ENCODE measurements at places on chromosomes 11 and 22.

DNA sequence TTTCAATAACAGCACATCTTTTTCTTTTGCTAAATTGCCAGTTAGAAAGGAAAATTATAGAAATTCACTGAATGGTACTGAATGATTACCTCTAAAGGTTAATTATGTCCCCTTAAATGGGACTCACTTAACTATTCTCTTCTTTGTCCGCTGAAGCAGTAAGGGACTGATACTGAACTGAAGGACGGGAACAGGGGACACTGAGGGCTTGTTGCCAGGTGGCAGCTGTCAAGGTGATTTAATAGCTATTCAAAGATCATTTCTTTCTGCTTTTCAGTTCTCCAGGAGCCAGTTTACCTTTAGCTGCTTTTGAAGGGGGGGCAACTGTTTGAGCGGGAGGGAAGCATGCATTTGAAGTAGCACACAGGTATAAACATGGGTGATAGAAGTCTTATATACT lies 325.4 kb upstream of the CCDC90B start:
- no peak for DNase-seq

GRCh38 chr11:45647786-45648185 lies 17.6 kb downstream of the CHST1 start:
- peak; percentile 44 for DNase-seq

DNA sequence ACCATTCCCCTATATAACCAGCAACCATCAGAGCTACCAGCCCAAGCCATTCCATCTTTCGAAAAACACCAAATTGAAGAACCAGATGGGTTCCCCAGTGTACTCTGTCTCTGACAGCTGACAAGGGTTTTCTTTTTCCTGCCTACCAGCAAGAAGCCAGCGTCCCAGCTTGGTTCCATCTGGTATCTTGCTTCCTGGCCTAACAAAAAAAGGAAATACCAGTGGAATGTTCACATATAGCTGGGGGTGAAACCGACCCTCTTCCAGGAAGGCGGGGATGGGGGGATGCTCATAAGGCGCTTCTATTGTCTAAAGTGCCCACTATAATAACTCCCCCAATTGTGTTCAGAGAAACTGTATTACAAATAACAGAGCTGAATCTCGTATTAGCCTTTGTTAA lies 172.3 kb downstream of the LDLRAD3 start:
- no peak for DNase-seq

- DNase-seq: peak; percentile 73
Observed at GRCh38 chr11:44427432-44427831, 117.5 kb upstream of the ALX4 start.

- no peak for DNase-seq
Observed at GRCh38 chr11:35141571-35141971, 2.6 kb downstream of the CD44 start.

- no peak for DNase-seq
Observed at GRCh38 chr11:74332291-74332690, 20.9 kb upstream of the P4HA3 start.

GRCh38 chr11:111452146-111452545 lies 60.0 kb downstream of the BTG4 start:
- DNase-seq: no peak

- DNase-seq: no peak
Observed at GRCh38 chr11:45158891-45159605, 12.6 kb downstream of the PRDM11 start.

GRCh38 chr11:95647355-95647754 lies 142.2 kb downstream of the FAM76B start:
- no peak for DNase-seq

DNA sequence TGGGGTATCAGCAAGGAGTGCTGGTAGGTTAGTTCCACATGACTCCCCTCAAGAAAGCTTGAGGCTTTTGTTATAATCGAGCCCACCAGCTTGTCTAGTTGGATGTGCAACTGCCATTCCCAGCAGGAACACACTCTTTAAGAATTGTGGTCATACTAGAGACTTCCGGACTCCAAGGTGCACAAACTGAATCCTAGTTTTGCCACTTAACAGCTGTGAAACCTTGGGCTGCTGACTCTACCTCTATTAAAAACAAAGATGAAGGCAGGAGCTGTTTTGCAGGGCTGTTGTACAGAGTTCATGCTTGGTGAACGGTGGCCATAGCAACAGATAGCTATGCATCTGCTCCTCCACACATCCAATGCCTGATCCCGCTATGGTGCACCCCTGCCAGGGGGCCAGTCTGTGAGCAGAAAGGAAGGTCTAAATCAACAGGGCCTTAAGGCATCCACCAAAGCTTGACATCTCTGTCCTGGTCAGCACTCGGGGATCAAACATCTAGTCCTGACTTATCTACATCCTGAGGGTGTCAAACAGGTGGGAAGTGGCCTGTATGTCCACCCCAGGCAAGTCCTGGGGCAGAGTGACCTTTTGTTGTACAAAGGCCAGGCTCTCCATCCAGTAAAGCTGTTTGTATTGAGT lies 36.4 kb downstream of the DKK3 start:
- no peak for DNase-seq

GRCh38 chr11:133681901-133682300 lies 149.6 kb upstream of the OPCML start:
- peak; percentile 35 for DNase-seq

- no peak for DNase-seq
Observed at GRCh38 chr22:25881210-25881755, 139.3 kb downstream of the MYO18B start.

- DNase-seq: no peak
Observed at GRCh38 chr11:76777876-76778275, 5.3 kb upstream of the TSKU start.

DNA sequence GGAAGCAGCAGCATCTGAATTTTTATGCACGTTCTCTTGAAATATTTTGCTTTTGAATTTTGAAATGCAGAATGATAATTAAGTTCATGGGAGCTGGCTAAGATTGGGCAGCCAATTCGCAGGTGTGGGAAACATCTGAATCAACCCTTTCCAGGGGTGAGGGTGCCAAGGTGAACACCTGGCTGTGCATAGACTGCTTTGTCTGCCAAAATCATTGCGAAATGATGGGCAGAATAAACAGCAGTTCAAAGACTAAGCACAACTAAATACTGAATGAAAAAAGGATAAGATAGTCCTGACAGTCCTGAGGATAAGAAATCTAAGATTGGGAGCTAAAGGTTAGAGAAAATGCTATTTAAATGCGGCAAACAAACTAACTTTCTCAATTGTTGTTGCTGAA lies 813.3 kb upstream of the RAG2 start:
- DNase-seq: no peak

DNA sequence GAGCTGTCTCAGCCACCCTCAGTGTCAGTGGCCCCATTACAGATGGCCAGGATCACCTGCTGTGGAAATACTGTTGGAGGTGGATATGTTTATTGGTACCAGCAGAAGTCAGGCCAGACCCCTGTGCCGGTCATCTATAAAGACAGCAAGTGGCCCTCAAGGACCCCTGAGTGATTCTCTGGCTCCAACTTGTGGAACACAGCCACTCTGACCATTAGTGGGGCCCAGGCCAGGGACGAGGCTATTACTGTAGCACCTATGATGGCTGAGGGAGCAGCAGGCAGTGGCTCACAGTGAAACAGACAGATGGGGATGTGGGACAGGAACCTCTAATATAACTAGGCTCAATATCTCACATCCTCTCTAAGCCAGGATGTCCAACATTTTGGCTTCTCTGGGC lies 25.5 kb upstream of the GGTLC2 start:
- DNase-seq: no peak

DNA sequence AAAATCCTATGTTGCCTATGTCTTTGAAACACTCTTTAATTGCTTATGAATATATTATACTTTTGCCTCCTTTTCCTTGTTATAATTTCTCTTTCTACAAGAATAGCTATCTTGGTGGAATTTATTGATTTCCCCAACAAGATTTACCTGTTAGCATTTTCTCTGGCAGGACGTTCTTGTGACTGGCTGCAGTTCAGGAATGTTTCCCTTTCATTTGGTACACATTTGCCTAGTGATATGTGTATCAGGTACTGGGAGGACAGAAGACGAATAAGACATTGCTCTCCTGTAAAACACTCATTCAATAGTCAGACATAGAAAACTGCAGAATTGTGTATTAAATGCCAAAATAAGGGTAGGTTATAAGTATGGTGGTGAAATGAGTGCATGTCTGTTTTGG lies 279.9 kb downstream of the FAT3 start:
- no peak for DNase-seq

GRCh38 chr11:133718831-133719230 lies 126.5 kb downstream of the SPATA19 start:
- DNase-seq: no peak

DNA sequence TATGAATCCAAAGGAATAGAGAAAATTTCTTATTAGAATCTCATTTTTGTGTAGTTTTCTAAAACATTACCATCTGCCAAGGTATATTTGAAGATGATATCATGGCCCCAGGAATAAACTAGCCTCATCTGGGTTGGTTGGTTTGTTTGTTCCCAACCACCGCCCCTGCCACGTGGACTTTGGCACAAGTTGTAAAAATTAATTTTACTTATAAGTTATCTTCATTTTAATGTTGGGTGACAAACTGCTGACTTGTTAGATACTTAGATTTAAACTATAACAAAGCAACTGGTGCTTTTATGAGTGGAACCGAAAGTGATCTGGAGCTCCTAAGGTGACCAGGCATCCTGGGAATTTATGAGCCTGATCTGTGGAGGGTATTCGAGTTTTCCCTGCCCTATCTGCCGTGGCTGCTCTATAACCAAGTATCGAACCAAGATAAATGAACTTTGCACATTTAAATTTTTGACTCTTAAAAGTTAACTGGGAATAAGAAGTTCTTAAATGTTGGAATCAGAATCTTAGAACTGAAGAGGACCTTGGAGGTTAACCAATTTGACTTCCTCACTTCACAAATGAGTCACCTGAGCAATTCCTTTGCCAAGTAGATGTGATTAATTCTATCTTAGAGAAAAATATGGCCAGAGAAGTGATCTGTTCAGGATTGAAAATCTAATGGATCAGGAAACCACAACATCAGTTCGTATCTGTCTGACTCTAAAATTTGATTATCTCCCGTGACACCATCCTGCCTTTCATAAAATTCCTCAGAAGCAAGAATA lies 129.1 kb upstream of the ARHGAP42 start:
- no peak for DNase-seq

GRCh38 chr11:12792590-12792989 lies 118.4 kb downstream of the TEAD1 start:
- no peak for DNase-seq

- DNase-seq: peak; percentile 3
Observed at GRCh38 chr11:65821107-65821506, 12.7 kb upstream of the SNX32 start.

GRCh38 chr11:10808553-10809372 lies at the start of gene EIF4G2:
Gene EIF4G2 (minus strand): TSS chr11:10808926.
- peak; percentile 98 for DNase-seq

DNA sequence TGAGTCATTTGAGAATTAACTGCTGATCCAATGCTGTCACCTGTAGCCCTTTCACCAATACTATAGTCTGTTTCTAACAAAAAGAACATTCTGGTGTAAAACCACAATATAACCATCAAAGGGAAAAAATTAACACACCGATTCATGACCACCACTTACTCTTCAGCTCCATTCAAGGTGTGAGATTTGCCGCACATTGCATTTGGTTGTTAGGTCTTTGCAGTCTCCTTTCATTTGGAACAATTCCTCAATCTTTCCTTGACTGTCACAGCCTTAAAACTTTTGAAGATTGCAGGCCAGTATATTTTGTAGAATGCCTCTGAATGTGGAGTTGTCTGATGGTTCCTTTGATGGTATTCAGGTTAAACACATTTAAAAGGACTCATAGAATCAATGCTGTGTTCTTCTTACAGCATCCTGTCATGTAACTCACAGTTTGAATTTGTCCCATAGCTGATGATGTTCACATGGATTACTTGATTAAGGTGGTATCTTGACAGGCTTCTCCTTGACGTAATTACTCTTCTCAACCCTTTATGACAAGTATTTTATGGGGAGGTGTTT lies 63.6 kb downstream of the TNRC6B start:
- no peak for DNase-seq

- DNase-seq: peak; percentile 75
Observed at GRCh38 chr11:131748151-131749050, 378.0 kb downstream of the NTM start.

DNA sequence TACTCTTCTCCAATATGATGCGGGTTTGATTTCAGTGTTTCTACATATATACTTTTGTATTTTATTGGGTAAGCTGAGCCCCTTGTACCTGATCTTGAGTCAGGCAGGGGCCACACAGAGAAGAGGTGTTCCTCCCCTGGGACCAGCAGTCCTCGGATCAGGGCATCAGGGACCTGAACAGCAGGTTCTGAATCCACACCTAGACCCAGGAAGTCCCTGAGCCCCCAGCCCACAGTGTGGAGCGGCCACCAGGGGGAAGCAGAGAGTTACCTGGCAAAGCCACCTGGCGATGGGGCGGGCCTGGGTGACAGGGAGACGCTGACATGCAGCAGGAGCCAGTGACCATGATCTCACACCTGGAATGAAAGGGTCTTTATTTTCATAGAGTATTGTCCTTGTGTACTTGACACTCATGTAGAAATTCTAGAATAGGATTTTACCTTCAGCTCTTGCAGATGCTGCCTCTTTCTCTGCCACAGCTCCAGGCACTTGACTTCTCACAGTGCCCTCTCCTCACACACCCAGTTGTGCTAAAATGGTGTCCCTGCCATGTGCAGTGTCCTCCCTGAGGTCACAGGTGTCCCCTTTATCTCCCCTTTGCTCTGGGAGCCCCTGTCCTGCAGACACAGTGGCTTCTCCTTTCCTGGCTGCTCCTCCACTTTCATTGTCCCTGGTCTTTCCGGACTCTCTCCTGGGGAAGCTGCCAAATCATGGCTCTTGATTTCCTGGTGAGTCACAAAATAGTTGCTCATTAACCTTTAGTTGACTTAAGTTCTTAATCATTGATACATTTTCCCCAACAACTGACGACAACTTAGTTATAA lies 48.5 kb downstream of the GGTLC2 start:
- peak; percentile 86 for DNase-seq

GRCh38 chr11:65646958-65647701 lies 9.2 kb downstream of the SIPA1 start:
- peak; percentile 80 for DNase-seq

- no peak for DNase-seq
Observed at GRCh38 chr11:83680321-83680720, 394.2 kb upstream of the CCDC90B start.

DNA sequence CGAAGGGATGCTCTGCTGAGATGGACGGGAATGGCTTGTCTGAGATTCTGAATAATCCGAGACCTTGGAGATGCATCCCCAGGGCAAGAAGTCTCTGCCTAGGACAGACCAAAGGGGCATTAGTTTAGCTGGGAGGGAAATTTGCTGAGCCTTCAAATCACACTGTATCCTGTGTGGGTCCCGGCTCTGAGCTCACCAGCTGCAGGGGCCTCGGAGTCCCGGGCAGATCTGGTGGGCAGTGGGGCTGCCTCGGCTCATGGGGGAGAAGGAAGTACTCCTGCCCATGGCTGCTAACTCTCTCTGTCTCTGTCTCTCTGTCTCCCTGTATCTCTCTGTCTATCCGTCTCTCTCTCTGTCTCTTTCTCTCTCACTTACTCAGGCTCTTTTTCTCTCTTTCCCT lies 522.4 kb downstream of the TBC1D22A start:
- no peak for DNase-seq

DNA sequence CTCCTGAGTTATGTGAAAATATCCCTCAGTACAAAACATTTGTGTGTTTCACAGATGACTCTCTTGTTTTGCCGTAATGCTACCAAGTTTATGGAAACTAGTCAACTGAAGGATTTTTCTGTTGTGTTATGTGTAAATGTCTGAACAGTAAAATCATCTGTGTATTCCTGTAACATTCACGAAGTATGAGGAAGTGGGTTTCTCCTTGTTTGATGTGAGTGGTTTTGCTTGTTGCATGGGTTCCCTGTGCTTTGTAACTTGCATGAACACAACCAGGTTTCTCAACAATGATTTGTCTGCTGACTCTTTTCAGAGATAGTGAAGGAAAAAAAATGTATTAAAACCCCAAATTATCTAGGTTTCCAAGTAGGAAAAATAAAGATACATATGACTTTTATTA lies 138.1 kb downstream of the PGR start:
- DNase-seq: no peak
